PC-3 (cell line): ENCODE measurements at places on chromosomes 2 and 18.

DNA sequence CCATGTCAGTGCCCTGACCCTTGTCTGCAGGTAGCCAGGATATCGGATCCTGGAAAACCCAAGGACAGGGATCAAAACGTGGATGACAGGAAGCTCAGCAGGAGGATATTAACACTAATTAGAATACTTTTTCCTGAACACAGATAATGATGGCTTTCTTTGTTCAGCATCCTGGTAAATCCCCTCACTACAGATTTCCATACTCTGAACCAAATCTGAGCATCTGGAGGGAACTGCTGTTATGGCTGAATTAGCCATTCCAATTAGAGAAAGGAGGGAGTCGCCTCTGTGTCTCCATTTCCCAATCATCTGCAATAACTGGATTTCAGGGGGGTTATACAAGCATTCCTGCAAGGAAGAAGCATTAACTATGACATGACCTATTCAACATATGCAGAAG lies 24.4 kb downstream of the CXCR4 start:
- no peak for DNase-seq

- DNase-seq, result no peak
Measured at GRCh38 chr2:48693645-48694044, 61.9 kb downstream of the LHCGR start.

GRCh38 chr2:157218911-157219310 lies 38.6 kb upstream of the GALNT5 start:
- DNase-seq, result no peak

DNA sequence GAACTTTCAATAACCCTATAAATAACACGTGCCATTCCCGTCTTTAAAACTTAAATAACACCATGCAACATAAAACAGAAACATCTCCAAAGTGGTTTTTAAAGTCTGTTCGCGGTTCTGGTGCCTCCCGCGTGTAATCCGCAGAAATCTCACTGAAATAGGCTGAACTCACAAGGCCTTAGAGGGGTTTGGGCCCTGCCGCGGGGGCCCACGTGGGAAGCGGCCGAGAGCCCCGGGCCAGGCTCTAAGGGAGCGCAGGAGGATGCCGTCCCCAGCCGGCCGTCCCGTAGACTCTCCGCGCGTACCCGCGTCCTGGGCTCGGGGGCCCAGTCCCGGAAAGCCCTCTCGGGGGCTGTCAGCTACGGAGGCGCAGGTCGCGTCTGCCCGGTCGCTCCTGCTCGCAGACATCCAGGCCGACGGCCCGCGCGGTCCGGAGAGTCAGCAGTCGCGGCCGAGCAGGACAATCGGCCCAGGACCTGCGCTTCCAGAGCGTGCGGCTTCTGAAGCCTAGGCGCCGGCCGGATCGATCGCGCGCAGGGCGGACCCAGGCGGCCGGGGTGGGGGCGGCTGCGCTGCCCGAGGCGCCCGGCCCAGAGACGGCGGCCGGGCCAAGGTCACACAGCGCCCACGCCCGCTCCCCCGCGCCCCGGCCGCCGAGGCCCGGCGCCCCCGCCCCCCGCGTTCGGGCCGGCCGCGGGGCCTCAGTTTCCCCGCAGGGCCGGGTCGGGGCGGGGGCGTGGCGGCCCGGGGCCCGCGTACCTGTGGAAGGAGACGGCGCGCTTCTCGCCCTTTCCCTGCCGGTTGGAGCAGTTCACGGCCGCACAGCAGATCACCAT lies 558 bp downstream of the THAP4 start:
- DNase-seq, result peak; percentile 41

GRCh38 chr2:145408980-145409379 lies 889.1 kb upstream of the ZEB2 start:
- DNase-seq, result no peak

GRCh38 chr2:125167152-125167551 lies 1142.1 kb downstream of the CNTNAP5 start:
- DNase-seq, result no peak

DNA sequence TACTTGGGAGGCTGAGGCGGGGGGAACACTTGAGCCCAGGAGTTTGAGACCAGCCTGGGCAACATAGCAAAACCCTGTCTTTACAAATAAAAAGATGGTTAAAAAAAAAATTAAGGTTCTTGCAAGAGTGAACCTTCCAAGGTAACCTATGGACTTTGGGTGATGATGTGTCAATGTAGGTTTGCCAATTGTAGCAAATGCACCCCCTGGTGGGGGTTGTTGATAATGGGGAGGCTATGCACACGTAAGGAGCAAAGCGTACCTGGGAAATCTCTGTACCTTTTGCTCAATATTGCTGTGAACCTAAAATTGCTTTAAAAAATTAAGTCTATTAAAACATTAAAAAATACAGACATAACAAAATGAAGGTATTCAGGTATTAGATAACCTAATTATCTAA lies 70.4 kb downstream of the CWC22 start:
- DNase-seq, result peak; percentile 67

DNA sequence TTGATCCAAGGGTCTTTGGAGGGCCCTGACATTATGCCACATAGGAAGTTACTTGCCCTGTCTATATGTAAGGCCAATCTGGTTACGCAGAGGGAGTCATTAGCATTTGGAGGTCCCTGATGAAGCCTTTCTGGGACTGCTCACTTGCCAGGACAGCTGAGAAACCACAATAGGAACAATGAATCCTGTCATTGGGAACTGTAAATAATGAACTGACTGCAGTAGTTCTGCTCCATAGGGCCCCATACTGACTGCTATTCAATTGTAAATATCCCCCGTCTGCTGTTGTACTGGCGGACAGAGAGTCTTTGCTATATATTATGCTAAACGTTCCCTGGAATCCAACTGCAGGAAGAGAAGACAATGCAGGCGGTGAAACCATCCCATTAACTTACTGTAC lies 149.4 kb upstream of the DCC start:
- DNase-seq, result no peak

GRCh38 chr2:98710734-98711133 lies 20.2 kb downstream of the MGAT4A start:
- no peak for DNase-seq

GRCh38 chr2:154709215-154709614 lies 10.7 kb downstream of the KCNJ3 start:
- DNase-seq, result no peak

DNA sequence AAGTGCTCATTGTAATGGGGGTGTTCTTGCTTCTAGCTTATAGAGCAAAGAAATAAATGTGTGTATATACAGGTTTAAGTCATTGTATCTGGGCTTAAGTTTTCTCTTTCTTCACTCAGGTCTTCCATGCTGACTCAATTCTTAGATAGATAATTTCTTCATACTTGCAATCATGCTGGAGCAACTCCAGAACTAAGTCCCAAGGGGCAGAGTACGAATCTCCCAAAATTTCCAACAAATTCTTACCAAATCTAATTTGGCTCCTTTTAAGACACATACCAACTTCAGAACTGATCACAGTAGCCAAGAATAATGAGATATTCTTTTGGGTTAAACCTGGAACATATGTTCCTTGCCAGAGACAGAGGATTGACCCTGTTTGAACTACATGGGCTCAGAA lies 4.3 kb upstream of the SPAG16 start:
- DNase-seq, result no peak

GRCh38 chr2:226579519-226579918 lies 220.1 kb downstream of the IRS1 start:
- peak; percentile 75 for DNase-seq

GRCh38 chr2:12031866-12032265 lies 285.4 kb downstream of the LPIN1 start:
- DNase-seq, result no peak

- no peak for DNase-seq
Measured at GRCh38 chr2:218558986-218559385, 9.2 kb downstream of the USP37 start.
